ENCODE measurements at places on chromosomes 13 and 19.

DNA sequence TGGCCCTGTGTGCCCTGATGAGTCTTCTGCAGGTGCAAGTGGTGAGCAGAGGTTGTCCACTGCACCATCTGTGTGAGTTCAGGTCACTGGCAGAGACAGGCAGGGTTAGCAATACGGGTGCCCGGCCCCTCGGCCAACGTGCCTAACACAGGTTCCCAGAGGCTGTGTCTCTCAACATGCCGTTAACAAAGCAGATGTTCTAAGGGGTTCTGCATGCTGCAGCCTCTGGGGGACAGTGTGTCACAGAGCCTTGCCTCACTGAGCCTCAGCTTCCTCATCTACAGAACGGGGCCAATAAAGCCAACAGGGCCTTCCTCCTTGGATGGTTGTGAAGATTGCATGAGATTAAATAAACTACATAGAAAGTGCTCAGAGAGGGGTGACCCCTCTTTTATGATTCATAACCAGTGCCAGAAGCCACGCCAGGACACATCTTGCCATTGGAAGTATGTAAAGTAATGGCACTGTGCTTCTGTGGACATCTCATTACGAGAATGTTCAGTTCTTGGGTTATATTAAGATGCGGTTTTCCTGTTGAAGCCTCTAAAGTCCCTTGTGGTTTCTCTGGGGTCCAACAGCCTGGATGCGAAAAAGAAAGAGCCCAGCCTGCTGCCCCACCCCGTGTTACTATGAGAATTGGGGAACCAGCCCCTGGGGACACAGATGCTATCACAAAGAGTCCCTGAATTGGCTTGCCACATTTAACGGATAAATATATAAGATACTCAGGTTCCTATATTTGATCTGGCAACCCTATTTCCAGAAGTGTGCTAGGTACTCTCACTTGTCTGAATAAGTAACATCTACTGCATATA, 11.2 kb upstream of the ARHGEF18 start:
- no peak for DNase-seq

DNA sequence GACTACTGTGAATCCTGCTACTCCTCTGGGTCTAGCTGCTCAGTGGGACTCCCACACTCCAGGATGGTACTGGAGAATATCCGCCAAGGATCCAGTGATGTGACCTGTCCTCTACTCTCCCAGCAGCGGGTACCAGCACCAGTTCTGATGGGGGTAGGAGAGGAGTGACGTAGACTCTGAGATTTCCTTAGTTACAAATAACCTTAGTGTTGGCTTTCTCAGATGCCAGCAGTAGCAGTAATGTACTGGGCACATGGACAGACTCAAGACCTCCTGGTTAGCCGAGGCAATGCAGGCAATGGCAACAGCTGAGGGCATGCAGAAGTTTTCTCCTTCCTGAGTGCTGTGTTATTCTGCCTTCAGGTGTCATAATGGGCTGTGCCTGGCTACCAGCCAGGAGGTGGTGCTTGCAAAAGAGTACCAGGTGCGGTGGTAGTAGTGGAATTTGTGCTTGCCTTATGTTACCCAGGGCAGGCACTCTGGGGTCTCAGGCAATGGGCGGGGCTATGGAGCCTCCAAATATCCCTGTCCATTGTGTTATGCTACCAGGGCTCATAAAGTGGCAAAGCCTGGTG, 105.3 kb upstream of the KLF5 start:
- DNase-seq, result no peak

DNA sequence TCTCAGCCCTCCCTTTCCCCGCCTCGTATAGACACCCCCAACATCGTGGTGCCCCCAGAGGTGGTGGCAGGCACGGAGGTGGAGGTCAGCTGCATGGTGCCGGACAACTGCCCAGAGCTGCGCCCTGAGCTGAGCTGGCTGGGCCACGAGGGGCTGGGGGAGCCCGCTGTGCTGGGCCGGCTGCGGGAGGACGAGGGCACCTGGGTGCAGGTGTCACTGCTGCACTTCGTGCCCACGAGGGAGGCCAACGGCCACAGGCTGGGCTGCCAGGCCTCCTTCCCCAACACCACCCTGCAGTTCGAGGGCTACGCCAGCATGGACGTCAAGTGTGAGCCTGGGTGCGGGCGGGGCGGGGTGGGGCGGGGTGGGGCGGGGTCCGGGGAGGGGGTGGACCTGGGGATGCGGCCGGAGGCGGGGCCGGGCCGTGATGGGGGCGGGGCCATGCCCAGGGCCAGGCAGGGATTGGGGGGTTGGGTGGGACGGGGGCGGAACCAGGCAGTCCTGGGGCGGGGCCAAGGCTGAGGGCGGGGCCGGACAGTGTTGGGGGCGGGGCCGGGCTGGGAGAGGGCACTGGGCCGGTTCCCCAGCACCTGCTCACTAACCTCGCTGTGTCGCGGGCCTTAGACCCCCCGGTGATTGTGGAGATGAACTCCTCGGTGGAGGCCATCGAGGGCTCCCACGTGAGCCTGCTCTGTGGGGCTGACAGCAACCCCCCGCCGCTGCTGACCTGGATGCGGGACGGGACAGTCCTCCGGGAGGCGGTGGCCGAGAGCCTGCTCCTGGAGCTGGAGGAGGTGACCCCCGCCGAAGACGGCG, 7.8 kb downstream of the MAG start:
- no peak for DNase-seq

GRCh38 chr13:25585000-25585399, 213.2 kb downstream of the ATP8A2 start:
- DNase-seq, result no peak

DNA sequence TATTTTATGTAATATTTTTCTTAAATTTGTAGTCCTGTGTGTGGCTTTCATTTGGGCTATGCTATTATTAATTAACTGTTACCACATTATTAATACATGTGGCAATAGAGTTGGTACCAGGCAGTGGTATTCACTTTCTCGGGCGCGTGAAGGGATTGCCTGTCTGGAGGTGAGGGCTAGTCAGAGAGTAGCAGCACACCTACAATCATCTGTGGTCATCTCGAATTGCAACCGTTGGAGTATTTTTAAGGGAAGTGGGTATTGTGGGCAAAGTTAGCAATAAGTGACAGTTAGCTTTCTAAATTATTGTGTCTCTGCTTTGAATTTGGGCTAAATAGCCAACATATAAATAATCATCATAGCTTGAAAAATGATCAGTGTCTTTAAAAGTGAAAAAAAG, 20.0 kb upstream of the GPR18 start:
- DNase-seq, result no peak

GRCh38 chr19:52570000-52570861, at the start of gene ZNF701:
TSS of gene ZNF701 (plus strand) at chr19:52570287. CDS start at chr19:52574148, 3,861 bp downstream.
- DNase-seq, result peak; percentile 85

GRCh38 chr19:5706876-5707573, 12.9 kb downstream of the LONP1 start:
- DNase-seq, result no peak

GRCh38 chr19:3964256-3965194, 6.4 kb downstream of the DAPK3 start:
- no peak for DNase-seq

DNA sequence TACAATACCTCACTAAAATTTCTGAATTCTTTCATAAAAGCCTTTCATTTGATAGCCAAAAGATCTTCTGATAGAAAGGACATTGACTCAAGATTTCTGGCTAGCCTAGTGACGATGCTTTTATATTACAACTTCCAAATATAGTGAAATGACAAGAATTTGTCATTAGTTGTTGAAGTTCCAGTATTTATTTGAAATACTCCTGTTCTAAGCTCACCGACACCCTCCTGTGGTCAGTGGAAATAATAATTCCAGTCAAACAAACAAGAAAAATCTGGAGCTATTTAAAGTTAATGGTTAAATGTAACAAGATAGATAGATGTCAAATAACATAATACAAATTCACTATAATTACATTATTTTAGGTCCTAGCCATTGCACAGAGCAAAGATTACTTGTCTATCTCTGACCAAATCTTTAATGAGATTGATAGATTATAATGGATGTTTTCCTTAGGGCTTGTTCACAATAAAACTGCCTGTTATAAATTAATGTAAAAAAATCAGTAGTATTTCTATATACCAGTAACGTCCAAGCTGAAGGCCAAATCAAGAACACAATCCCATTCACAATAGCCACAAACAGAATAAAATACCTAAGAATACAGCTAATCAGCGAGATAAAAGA, 195.5 kb downstream of the RGCC start:
- no peak for DNase-seq

- DNase-seq, result no peak
These were observed 2.9 kb downstream of the CDC16 start for GRCh38 chr13:114237415-114238112.

DNA sequence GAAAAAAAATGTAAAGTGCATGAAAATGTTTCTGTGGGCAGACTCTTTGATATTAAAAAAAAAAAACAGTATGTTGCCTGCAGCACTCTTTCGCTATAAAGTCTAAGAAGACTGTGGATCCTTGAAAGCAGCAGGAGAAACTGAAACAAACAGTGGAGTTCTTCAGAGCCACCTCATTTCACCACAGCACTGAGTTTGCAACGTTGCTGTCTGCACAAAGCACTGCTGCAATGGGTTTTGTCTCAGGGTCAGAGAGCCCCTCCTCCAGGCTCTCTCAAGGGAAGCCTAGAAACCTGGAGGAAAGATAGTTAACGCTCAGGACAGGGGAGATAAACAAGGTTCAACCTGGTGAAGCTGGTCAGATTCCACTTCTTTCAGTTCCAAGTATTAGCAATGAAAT, 248.7 kb downstream of the EFNB2 start:
- no peak for DNase-seq

GRCh38 chr19:18558202-18558555, 509 bp downstream of the KXD1 start:
- DNase-seq, result no peak

DNA sequence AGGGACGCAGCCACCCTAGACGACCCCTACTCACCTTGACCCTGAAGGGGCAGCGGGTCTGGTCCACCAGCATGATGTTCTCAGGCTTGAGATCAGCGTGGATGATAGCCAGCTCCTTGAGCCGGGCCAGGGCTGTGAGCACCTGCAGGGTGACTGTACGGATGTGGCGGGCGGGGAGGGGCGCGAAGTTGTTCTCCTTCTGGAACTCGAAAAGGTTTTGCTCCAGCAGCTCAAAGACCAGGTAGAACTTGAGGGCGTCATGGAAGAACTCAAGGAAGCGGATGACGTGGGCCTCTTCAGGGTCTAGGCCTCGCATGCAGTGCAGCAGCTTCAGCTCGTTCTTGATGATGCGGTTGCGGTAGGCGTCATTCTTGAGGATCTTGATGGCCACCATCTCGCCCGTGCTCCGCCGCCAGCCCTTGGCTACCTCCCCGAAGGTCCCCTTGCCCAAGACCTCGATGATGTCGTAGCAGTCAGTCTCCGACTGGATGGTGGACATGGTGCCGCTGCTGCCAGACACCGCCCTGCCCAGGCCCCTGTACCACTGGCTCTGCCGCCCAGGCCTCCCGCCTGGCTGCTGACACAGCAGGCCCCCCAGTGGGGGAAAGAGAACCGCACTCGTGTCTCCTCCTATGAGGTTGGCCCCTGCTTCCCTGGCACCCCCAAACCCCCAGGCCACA, 437 bp downstream of the HIPK4 start:
- no peak for DNase-seq

DNA sequence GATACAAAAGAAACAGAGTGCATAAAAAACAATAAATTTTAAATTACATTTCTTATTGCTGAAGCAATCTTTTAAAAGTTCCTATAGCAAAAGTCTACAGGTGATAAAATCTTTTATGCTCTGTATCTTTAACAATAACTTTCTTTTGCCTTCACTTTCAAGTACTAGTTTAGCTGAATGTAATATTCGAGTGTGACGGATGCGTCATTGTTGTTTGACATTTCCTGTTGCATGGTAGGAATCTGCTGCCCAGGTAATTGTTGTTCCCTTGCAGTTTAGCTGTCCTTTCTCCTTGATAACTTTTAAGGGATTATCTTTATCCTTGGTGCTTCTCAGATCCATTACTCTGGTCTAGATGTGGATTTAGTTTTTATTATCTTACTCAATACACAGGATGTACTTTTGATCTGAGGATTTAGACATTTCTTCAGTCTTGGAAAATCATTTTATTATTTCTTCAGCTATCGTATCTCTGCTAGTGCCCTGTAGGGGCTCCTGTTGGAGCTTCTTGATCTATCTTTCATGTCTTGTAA, 2.1 kb upstream of the CPB2 start:
- no peak for DNase-seq

DNA sequence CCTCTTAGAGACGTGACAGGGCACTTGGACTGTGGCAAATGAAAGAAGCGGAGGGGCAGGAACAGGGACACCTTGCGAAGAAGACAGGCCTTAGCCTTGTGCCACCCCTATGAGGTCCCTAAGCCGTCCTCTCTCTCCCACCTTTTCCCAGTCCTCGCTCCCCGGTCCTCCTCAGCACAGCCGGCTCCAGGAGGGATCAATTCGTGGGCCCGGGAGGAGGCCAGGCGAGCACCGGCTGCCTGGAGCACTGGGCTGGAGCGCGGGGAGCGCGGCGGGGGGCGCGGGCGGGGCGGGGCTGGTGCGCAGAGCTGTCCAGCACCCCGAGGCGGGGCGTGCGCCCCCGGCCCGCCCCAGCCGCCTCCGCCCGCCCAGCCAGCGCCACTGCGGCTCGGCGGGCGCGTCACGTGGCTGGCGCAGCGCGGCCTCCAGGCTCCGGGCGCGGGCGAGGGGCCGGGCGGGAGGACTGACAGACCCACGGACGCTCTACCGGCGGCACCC, at the start of gene LRP3:
TSS of gene LRP3 (plus strand) at position 466 of the 498 bp plus-strand sequence. CDS start 456 bp downstream, outside the sequence.
- DNase-seq, result no peak

GRCh38 chr13:35598233-35598632, 121.7 kb upstream of the MAB21L1 start:
- no peak for DNase-seq

GRCh38 chr13:107192289-107192688, 624.4 kb upstream of the ARGLU1 start:
- DNase-seq, result no peak

- DNase-seq, result no peak
These were observed 8.7 kb upstream of the ADAT3 start for GRCh38 chr19:1896508-1896907.

DNA sequence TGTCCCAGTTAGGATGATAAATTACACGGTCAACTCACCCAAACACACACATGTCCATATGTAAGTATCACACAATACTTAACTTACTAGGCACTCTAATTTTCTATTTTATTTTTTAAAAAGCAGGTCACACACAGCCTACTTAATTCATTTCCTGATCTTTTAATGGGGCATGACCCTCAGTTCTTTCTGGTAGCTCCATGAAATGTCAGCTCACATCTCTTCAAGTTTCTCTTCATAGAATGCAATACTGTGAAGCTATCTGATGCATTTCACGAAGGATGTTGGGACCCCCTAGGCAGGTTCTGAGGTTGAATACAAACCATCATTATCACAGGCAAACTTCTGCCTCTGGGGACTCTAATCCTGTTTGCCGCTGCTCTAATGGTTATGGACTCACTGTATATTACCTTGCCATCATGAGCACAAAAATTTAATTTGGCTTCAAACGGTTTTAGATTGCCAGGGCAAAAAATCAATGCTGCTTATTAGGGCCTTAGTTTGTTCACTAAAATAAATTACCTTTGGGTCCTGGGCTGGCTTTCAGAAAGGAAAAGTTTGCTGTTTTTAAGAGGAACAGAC, 16.1 kb upstream of the DHRS12 start:
- DNase-seq, result no peak

GRCh38 chr19:46715620-46715974, 1.3 kb downstream of the PRKD2 start:
- DNase-seq, result no peak
